ENCODE measurements at places on chromosomes 3 and 15.

DNA sequence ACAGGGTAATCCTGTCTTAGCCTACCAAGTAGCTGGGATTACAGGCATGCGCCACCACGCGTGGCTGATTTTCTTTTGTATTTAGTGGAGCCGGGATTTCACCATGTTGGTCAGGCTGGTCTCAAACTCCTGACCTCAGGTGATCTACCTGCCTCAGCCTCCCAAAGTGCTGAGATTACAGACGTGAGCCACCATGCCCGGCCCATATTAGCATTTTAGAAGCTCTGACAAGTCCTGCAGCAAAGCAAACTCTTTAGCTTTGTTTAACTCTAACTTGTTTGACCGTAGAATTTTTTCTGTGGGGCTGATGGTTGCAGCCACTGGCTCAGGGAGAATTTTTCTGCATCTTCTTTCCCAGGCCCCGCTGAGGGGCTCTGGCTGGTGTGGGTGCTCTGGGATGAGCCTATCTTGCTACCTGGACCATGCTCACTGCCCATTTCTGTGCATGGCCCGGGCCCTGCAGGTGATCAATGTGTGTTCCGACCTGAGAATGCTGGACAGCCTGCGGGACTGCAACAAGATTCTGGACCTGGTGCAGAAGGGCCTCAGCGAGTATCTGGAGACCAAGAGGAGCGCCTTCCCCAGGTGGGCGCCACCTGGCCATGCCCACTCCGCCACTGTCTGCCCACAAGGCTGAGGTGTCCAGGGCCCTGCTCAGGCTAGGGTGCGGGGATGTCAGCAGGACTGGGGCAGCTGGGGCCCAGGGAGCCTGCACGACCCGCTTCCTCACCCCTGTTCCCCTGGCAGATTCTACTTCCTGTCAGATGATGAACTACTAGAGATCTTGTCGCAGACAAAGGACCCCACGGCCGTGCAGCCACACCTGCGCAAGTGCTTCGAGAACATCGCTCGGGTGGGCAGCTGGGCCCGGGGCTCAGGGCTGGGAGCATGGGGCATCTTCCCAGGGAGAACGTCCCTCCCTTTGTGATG, 41.3 kb downstream of the DNAH1 start:
- no peak for DNase-seq

GRCh38 chr15:58608129-58608590, 141.3 kb downstream of the ADAM10 start:
- DNase-seq: no peak

DNA sequence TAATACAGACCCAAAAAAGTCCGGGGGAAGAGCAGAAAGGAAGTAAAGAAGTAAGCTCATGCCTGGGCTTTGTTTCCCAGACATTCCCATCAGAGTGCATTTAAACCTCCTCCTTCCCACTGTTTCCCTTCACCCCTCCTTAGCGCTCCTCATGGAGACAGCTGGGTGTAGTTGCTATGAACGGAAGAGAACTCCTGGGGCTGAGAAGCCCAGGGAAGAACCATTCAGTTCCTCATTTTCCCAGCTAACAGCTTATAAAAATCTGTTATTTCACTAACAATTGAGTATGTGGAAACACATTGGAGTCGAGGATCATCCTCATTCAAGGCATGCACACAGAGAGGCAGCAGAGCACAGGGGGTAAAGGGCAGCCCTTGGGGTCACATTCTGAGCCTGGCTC, 299.3 kb downstream of the SHQ1 start:
- DNase-seq: no peak

DNA sequence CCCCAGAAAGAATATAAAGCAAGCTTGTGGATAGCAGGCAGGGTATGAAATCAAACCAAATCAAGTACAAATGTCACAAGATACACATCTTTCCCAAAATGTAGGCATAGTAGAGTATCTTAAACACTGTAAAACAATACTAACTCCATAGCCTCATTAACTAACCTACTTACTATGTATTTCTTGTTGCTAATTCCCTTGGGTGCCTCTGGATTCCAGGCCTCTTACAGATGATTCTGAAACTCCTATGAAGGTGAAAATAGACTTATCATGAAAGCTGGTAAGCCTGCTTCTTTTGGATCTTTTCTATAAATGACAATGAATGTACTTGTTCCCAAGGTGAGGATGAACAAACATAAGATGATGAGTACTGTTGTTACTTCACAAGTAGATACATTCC, 93.8 kb downstream of the FRMD5 start:
- DNase-seq: no peak

DNA sequence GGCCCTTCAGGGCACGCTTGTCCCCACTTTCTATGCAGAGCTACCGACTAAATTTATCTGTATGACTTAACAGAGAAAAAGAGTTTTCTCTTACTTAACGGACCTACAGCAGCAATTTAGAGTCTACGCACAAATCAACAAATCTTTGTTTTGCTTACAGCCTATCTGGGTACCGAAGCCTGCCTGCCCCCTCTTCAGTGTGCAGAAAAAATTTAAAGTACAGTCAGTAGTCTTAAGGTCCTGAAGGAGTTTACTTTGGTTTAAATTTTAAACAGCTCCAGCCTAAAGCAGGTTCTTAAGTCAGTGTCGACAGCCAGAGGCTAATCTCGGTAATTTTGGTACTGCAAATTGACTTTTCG, 570 bp downstream of the SACM1L start:
- DNase-seq: no peak

GRCh38 chr3:186220365-186220764, 111.5 kb upstream of the ETV5 start:
- no peak for DNase-seq

DNA sequence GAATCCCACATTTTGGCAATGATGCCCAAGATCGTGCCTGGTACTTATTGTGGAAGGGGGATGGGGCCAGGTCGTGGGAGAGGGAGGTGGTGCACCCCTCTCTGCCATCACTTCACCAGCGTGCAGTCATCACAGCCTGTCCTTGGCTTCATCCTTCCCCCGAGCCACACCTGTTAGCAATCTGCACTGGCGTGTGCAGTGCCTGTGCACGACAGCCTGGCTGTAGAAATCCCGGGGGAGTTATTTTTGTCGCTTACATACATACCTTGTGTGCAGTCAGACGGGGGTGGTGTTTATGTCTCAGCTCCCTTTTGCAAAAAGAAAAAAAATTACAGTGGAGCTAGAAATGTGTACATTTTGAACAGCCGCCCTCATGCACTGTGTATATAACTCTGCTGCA, 216.0 kb downstream of the TLE3 start:
- no peak for DNase-seq

- DNase-seq: no peak
Measured at GRCh38 chr3:88057630-88058305, 1.0 kb downstream of the CGGBP1 start.

DNA sequence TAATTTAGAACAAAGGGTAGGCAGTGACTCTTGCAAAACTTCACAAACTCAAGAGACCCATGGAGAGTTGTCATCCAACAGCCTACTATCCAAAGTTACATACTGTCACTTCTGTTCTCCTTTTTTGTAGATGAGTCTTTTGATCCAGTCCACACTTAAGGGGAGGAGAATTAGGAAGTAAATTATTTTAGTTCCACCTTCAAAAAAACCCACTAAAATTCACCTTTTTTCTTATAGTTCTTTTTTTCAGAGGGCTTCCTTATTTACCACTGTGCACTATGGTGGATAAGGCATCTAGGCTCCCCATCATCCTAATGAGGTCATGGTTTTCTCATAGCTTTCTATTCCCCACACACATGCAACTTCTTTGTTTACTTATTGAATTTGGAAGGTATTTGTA, 8.6 kb upstream of the TCAIM start:
- DNase-seq: no peak

DNA sequence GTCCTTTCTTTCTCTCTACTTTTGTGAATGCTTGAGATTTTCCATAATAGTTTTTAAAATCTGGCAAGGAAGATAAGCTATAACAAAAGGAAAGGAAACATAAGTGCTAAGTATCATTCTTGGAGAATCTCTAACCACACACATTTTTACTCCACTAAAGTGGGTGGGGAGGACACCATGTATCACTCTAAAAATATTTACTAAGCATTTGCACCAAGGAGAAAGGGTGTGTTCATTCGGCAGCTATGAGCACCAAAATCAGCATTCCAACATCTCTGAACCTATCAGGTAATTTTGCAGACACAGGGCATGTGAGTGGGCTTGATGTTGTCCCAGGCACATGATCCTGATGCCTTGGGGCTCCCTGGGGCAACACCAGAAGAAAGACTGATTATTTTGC, 5.5 kb downstream of the B4GALT4 start:
- no peak for DNase-seq

GRCh38 chr3:194682189-194682693, 3.4 kb upstream of the FAM43A start:
- no peak for DNase-seq

DNA sequence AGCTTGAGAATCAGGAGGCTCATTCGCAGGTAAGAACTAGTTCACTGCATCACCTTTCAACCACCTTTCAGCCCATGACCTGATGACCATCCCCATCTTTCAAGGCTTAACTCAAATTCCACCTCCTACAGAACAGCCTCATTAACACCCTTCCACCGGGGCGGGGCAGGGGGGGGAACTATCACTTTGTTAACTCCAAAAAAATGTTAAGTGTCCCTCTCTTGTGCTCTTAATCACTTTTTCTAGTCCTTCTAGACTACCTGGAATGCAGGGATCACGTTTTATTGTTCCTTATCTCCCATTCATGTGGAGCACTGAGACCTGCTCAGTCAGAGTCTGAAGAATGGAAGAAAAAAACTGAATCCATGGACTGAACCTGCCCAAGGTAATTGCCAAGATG, 51.8 kb downstream of the ATP13A4 start:
- DNase-seq: no peak

- DNase-seq: no peak
Measured at GRCh38 chr3:87309601-87310000, 33.2 kb upstream of the POU1F1 start.

GRCh38 chr3:58377168-58377567, 44.5 kb downstream of the PXK start:
- DNase-seq: no peak

- DNase-seq: no peak
Measured at GRCh38 chr3:172317481-172317880, 130.8 kb downstream of the GHSR start.

- DNase-seq: no peak
Measured at GRCh38 chr15:64289550-64289949, 66.4 kb downstream of the CSNK1G1 start.

DNA sequence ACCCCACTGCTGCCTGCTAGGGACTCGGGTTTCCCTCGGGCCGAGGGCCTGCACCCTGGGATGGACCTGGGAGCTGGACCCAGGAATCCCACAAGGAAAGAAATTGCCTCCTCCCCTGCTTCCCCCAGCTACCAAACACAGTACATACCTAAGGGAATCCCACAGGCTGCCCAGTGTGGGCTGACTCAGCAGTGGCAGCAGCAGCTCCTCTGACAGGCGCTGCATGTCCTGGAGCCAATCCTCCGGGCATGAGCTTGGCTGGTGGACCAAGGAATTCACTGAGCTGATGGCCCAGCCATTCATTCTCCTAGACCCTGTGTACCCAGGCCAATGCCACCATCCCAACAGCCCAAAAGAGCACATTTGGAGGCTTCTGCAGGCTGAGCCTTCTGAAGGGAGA, 9.5 kb upstream of the LTK start:
- no peak for DNase-seq

DNA sequence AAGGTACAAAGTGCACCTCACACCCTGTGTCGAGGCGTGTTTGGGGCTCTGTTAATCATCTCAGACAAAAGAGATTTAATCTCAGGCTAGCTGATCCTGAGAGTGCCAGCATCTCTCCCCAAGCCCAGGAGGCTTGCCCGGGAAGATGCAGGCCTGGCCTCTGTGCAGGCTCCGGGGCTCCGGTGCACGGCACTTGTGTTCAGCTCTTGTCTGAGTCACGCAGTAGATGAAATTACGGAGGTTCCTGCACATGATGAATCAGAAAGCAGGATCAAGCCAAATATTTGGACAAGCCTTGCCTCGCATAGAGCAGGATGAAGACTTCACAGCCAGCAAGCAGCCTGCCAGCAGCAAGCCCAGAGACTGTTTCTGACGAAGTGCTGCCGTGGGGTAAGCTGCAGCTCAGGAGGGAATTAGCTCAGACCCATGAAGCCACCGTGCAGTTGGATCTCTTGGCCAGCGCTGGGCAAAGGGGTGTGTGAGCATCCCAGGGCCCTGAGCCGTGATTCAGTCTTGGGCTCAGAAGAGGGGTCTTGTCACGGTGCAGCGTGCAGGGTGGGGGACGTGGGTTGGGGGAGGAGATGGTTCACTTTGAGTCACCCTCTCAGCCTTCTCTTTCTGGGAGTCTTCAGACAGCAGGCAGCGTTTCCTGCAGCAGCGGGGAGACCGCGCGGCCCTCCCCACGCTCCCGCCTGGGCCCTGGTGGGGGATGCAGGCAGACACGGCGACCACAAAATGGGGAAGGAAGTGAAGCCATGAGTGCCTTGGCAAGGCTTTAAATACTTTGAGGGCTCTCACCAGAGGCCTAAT, 89.2 kb upstream of the MEF2A start:
- DNase-seq: no peak

- no peak for DNase-seq
Measured at GRCh38 chr3:174132006-174132405, 727.1 kb upstream of the NAALADL2 start.

All from cortex of kidney (tissue), 1 donor.